Natural killer cell treated with Interleukin-12 subunit alpha and Interleukin-12 subunit beta and Interleukin-15 and Interleukin-18, amount 100 ng/mL, for 72 hours (primary cell): ENCODE measurements at places on chromosomes 12 and 14.

DNA sequence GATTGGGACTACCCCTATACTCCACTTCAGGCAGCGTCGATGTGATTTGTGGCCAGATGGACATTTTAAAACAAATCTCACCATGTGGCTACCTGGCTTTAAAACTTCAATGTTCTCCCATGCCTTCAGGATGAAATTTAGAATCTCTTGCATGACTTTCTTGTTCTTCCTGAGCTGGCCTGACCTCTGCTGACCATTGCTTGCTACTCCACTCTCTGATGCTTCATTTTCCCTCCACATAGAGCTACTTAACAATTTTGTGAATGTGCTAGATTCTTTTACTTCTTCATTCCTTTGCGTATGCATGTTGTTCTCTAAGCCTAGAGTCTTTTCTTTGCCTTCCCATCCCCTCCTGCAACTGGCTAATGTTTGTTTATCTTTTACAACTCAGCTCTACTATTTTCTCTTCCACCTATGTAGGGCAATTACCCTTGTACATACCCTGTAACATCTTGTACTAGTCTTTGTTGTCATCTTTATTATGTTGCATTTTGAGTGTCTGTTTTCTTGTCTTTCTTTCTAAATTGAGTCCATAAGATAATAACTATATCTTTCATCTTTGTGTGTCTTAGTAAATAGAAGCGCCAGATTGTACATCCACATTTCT, 41.2 kb downstream of the YLPM1 start:
- DNase-seq = no peak

GRCh38 chr12:2507814-2508213, 287.0 kb upstream of the FKBP4 start:
- DNase-seq = no peak

GRCh38 chr14:102584871-102585869, 7.3 kb upstream of the RCOR1 start:
- DNase-seq = no peak

- no peak for DNase-seq
Observed at GRCh38 chr12:233615-233968, 19.6 kb upstream of the SLC6A12 start.

DNA sequence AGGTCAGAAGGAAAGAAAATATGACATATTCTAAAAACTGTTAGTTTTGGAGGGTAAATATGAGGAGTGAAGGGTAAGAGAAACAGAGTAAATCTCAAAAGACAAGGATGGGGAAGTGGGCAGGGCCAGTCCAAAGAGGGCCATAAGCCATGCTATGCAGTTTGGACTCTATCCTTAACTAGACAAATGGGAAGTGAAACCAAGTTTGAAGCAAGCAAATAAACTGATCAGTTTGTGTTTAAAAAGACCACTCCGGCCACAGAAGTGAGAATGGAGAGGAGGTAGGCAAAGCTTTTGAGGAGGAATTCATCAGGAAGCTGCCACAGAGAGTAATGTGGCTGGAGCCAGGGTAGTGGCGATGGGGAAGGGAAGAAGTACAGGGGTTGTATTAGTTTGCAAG, 37.5 kb upstream of the DAAM1 start:
- no peak for DNase-seq

GRCh38 chr12:124233041-124233796, 61.7 kb upstream of the RFLNA start:
- no peak for DNase-seq

GRCh38 chr14:49881350-49882001, 11.4 kb upstream of the ARF6 start:
- DNase-seq = no peak
